ENCODE measurements at places on chromosomes 1 and 21.

GRCh38 chr1:240947438-240948224, 335.7 kb upstream of the GREM2 start:
- no peak for DNase-seq

- no peak for DNase-seq
Measured at GRCh38 chr1:108593448-108593847, 33.5 kb downstream of the EEIG2 start.

DNA sequence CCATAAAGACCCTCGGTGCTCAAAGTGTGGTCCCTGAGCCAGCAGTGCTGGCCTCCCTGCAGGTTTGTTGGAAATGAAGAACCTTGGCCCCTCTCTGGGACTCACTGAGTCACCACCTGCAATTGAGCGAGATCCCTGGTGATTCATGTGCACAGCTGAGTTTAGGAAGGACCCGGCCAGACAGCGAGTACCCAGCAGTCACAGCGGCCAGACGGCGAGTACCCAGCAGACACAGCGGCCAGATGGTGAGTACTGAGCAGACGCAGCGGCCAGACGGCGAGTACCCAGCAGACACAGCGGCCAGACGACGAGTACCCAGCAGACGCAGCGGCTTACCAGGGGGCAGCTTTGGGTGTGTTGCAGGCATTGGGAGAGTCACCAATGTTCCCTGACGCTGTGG, 123.8 kb downstream of the PRDM16 start:
- no peak for DNase-seq

DNA sequence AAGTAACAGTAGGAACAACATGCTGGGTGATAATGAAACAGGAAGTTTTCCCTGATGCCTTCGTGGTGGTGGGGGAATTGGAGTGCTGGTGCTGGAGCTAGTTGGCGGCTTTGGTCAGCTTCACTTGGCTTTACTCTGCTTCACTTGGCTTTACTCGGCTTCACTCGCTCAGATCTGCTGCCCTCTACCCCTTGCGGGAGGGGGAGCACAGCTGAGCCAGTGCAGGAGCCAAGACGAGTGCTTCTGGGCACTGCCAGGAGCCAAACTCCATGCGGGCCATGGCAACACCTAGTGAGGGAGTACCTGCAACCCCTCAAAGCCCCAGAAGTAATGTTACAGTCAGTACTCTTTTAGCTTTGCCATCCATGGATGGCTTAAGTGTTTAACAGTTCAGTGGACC, 10.6 kb upstream of the PRKACB start:
- no peak for DNase-seq

GRCh38 chr1:9852410-9853248, 28.9 kb upstream of the CLSTN1 start:
- DNase-seq, result peak; percentile 53

DNA sequence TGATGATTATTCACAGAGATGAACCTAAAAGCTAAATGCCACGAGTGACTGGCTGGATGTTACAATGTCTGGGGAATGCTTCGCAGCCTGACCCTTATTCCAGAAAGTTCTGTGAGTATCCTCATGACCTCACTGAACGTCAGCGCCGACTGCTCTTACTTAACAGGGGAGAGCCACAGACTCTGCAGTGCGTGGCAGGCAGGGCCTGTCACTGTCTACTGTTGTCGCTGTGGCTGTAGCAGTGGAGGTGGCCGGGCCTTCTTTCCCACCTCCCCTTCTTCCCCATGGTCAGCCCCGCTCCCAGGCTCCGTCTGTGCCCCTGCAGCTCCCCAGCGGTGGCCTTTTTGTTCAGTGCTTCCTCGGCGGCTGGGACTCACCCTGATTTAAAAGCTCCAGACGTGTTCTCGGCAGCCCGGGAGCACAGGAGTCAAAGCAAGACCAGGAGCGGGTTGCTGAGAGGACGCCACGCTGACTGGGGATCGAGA, 52.2 kb upstream of the TARBP1 start:
- no peak for DNase-seq

GRCh38 chr1:8516793-8517556, 199.1 kb downstream of the SLC45A1 start:
- DNase-seq, result no peak

- DNase-seq, result no peak
Measured at GRCh38 chr1:39174390-39175081, 30.0 kb upstream of the MACF1 start.

GRCh38 chr1:99636647-99637175, 9.2 kb upstream of the PALMD start:
- no peak for DNase-seq

GRCh38 chr1:153616917-153617311, 789 bp upstream of the S100A14 start:
- DNase-seq, result no peak

DNA sequence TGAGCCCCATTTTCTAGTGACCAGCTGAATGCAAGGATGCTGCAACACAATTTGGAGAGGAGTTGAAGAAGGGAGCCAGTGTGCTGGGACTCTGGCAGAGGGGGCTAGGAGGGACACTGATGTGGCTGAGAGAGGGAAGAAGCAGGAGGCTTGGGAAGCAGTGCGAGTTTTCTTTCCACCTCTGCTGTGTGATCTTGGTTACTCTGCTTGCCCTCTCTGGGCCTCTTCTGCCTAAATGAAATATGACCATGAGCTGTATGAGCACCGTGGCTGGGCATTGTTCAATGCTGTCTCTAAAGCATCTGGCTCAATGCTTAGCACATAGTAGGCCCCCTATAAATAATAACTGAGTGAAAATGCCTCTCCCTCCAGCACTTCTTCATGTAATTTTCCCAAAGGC, 65.3 kb upstream of the PAX7 start:
- DNase-seq, result no peak

GRCh38 chr1:14725695-14726094, 127.2 kb downstream of the KAZN start:
- no peak for DNase-seq

DNA sequence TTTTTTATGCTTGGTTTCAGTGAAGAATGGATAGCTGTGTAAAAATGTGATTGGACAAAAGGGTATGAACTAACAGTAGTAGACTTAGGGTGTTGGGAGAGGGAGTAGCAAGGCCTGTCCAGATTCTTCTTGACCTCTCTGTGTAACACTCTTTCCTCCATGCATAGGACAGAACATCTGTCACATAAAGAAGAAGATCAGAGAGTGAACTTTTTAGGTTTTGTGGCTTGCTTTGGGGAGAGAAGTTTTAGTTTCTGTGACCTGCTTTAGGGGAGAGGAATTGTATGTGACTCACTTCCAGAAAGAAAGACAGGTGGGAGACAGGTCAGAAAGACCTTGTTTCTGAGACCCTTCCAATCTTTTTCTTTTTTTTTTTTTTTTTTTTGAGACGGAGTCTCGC, 27.3 kb upstream of the LRRC52 start:
- no peak for DNase-seq

DNA sequence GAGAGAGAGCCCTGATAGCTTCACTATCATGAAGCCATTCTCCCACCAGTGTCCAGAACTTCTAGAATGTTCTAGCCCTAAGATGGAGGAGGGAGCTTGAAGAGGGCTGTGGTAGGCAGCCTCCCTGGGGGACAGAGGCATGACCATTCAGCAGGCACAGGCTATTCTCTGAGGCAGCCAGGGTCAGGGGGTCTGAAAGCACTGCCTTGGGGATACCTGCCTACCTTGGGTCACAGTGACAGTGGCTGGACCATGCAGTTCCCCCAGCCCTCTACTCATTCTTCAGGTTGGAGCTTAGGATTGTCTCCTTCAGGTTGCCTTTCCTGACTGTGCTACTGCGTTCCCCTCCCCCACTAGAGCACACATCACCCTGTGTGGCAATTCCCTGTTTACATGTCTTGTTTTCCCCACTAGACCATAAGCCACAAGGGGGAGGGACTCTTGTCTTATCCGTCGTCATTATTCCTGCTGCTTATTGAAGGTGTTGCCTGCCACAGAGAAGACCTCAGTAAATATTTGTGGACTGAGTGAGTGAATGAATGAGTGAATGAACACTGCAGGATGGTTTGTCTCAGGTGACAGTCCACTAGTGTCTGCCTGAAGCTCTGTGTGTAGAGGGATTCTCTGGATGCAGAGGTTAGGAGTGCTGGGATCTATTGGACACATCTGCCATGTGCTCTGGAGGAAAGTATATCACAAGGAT, 5.2 kb downstream of the ZDHHC18 start:
- DNase-seq, result no peak

GRCh38 chr1:8020032-8020431, 6.1 kb downstream of the ERRFI1 start:
- DNase-seq, result no peak

GRCh38 chr1:207698822-207699483, 52.9 kb upstream of the CD46 start:
- peak; percentile 14 for DNase-seq
